ENCODE measurements at places on chromosomes 7 and 10.

DNA sequence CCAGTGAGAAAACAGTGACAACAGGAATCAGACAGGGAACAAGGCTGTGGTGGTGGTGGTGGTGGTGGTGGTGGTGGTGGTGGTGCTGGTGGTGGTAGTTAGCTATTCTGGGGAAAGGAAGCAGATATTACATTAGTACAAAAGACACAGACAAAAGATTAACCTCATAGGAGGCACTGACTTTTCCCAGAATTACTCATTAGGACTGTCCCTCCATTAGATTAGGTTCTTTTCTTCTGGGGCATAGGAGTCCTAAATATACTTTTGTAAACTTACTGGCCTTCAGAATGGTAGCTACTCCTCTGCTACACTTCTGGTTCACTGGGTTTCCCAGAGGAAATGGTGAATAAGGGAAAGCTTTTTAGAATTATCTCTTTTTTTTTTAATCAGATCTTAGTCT is 156.6 kb upstream of the SEMA3D start:
- no peak for DNase-seq

GRCh38 chr10:97869091-97870042 is 19.7 kb downstream of the GOLGA7B start:
- DNase-seq = peak; percentile 86

DNA sequence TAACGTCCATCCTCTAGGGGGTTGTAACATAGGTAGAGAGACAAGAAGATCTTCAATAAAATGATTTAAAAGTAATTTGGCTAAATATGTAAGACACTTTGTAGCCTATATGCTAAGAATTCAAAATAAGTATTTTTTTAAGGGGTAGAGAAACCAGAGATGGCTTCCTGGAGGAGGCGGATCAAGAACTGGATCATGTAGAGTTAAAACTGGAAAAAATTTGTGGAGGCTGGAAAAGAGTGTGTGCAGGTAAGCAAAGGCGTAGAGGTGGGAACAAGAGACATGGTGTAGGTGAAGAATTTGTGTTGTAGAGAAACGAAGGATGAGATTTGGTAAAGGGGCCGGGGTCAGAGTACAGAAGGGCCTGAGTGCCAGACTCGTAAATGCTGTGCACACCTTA is 172.6 kb downstream of the TMEM178B start:
- no peak for DNase-seq

DNA sequence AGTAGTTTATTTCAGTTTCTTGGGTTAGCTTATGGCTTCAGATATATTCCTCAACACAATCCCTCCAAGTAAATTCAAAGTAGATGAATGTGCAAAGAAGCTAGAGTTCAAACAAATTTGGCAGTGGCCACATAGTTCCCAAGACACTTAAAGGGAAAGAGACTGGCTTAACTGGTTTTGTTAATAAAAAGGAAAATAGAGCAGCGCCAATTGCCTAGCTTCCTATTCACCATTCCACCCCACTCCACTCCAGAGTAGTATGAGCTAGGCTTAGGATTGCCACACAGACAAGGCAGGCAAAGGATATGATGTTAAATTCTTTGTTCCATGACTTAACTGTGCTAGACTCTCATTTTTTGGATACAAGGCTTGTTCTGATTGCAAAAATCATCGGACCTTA is 2.0 kb downstream of the XRCC2 start:
- no peak for DNase-seq

GRCh38 chr10:11720260-11720741 is 21.9 kb upstream of the ECHDC3 start:
- DNase-seq = no peak

- no peak for DNase-seq
Observed at GRCh38 chr7:22356701-22357310, at the start of gene RAPGEF5. RAPGEF5 (minus strand) TSS chr7:22357154; CDS start chr7:22357060, 94 bp downstream.

- DNase-seq = peak; percentile 64
Observed at GRCh38 chr7:41817386-41817785, 114.5 kb upstream of the INHBA start.

- DNase-seq = no peak
Observed at GRCh38 chr7:15652776-15653290, 33.6 kb downstream of the MEOX2 start.

- DNase-seq = no peak
Observed at GRCh38 chr10:24643679-24644209, 79.9 kb downstream of the ARHGAP21 start.

DNA sequence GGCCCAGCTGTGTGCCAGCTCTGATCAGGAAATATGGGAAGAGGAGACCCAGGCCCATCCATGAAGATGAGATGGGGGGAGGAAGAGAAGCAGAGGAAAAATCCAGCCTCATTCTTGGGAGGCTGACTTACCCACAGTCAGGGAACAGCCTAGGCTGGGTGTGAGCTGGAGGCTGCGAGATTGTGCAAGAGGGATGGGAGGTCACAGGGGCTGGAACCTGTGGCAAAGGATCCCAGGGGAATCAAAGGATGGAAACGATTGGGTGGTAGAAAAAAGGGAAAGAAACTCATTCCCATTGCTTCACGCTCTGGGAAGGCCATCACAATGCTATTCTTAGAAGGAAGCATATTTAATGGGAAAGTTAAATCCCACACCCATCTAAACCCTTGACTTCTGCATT is 26.7 kb upstream of the CRHR2 start:
- peak; percentile 61 for DNase-seq

DNA sequence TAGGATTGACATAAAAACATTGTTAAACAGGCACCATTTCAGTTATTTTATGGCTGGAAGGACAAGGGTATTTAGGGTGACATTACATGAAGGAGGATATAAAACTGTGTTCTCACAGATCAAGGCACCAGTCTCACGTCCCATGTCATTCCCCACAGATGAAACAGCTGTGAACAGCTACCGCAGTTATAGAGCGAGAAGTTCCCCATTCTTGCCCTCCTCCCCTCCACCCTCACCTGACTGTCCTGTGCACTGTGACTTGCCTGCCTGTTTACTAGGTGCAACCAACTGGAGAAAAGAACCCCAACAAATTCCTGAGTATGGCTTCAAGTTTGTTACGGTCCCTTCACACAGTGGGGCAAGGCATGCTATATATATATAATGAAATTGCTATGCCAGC is 141.6 kb downstream of the SND1 start:
- DNase-seq = no peak

GRCh38 chr7:33243319-33243881 is 114.0 kb downstream of the BBS9 start:
- DNase-seq = peak; percentile 73

- no peak for DNase-seq
Observed at GRCh38 chr7:51428217-51428887, 111.7 kb upstream of the COBL start.

GRCh38 chr7:149241696-149242095 is 2.2 kb downstream of the ZNF212 start:
- DNase-seq = no peak

DNA sequence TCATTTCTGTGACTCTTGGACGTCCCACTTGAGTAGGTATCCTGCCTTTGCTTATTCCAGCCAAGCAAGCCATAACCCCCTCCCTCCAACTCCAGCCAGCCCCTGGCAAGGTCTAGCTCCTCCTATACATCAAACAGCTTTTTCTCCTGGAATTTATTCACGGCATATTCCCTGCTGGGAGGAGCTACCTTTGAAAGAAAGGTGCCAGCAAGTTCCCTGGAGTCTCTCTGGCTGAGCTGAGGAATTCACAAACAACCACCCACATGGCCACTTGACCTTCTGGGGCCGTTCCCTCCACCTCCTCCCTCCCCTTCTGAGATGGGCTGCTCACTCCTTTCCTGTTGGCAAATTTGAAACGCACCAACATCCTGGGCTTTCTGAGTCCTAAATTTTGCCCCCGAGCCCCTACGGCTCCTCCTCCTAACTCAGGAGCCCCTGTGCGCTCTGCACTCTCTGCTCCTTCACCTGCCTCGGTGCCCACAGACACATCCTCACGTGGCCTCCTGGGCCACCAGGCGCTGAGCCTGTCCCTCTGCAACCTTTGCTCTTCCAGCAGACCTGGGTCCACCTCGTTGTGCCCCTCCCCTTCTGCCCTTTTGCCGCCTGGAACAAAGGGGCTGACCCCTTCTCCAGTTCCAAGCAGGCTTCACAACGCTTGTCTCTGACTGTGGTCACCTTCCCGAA is 48.0 kb downstream of the HSPA12A start:
- DNase-seq = no peak

DNA sequence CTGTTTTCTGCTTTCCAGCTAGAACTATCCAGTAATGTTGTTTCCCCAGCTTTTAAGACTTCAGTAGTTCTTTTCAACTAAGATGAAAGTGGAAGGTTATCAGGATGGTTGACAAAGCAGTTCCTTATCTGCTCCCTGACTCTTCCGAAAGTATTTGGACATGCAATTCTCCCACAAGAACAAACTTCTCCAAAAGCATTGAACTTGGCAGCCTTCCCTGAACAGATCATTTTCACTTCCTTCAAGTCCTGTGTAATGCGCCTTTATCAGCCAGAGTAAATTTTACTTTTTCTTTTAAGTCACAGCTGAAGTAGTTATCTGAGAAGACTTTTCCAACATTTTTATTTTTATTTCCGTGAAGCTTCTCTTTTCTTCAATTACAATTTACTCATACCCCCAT is 39.7 kb downstream of the CDC14C start:
- peak; percentile 18 for DNase-seq

DNA sequence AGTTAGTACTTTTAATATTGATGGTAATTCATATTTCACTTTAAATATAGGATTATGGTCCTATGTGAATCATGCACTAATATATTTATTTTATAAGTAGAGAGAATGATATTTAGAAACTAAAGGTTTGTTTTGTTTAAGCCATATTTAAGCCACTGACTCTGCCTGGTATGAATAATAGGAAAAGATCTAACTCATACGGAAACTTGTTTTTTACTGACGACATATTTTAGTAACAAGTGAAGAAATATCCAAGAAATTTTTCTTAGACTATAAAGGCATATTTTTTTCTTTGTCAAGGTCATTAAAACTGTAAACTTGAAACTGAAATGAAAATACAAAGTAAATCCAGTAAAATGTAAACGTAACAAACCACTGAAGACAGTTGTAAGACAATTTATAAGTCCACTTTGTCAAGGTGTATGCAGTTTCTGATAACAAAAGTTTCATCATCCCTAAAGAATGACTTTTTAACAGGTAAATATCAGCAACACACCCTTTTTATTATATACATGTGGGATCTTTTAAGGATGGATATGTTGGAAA is 147.1 kb downstream of the PHF14 start:
- no peak for DNase-seq

DNA sequence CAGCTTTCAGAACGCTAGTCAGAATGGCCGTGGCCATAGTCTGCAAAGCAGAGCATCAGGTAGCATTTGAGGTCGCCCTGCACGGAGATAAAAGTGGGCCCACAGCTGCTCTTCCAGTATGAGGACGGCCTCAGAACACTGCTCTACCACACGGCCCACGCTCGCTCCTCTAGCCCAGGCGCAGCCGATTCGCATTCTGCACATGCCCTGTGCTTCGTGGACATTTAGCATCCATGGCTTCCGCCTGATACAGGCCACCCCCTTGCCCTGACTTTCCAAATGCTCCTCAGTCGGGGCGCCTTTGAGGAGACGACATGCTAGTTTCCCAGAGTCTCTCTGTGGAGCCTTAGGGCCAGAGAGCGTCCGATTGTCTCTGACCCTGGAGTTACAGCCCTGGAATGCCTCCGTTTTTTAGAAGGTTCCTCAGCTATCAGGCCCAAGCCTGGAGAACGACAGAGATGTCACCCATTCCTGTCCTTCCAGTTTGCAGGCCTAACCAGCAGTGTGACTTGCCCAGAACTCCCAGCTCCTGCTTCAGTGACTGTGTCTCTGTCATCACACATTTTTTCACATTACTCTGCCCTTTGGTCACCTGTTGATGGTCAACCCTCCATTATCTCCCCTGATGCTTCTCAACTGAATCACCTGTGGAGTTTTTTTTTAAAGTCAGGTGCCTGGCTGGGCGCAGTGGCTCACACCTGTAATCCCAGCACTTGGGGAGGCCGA is 14.3 kb downstream of the STRA8 start:
- no peak for DNase-seq

All from AG10803 (cell line).